ENCODE measurements at places on chromosomes 2 and 18.

DNA sequence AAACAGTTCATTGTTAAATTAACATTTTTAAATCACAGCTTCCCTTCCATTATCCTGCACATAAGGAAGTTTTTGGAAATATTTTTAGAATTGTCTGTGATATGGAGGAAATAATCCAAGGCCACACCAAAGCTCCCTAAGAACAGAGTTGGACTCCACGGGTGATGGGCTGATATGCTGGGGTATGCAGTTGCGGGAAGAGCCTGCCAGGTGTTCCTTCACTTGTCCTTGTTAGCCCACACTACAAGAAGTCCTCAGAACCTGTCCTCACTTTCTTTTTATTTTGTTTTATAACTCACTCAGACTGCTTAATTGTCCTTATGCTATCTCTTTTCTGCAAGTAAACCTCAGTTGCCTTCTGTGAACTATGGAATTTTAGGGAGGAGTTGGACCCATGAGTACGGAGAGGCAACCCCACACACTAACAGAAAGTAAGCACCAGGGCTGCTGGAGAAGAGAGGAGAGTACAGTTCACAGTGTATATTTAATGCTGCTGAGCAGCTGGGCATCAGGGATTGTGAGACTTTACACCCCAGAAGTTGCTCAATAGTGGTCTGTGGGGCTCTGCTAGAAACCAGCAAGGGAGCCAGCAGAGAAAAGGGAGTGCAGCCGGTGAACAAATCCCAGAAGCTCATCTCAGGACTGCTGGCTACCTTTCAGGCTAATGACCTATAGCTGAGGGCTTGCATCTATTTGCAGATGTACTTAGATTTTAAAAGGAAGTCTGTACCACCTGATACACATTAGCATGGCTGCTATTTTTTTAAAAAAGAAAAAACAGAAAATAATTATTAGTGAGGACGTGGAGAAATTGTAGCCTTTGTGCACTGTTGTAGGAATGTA lies 280.1 kb upstream of the STON1 start:
- DNase-seq = no peak

DNA sequence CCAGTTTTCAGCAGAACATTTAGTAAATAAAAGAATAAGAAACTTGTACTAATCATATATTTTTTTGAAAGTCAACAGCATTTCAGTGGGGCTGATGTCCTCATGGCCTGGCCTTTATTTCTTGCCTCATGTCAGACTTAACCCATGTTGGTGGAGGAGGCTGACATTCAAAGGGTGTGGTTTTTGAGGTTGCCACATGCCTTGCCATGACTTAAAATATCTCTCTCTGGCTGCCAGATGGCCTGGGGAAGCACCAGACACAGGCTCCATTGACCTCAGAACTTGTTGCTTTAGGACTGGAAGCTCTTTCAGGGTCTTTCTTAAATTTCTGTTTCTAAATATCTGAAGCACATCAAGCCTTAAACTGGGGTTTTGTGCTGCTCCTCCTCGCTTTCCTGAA lies 32.5 kb upstream of the CD28 start:
- DNase-seq = peak; percentile 17

GRCh38 chr2:234556848-234557573 lies 60.1 kb upstream of the ARL4C start:
- DNase-seq = no peak

DNA sequence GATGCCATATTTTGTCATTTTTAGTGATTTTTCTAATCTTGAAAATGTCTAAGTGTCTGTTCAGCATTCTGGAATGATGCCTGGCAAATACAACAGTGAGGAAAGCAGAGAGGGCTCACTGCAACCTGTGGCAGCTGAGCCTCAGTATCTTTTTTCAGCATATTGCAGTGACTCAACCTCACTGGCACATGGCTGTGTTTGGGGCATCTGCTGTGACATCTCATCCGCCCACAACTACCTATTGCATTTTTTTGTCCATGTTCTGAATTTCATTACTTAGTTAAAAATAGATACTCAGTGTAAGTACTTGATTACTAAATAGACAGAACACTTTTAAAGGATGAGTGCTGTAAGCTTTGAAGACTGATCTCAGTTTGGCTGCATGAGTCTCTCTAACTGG lies 10.7 kb downstream of the BABAM2 start:
- peak; percentile 70 for DNase-seq

DNA sequence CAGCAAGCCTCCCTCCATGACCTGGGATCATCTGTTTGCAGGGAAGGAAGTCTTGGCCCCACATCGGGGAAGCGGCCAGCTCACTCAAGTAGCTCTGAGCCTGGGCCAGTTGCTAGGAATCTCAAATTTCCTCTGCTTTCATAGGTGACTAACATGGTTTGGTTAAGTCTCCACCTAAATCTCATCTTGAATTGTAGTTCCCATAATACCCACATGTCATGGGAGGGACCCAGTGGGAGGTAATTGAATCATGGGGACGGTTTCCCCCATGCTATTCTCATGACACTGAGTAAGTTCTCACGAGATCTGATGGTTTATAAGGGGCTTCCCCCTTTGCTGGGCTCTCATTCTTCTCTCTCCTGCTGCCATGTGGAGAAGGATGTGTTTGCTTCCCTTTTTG lies 75.2 kb downstream of the LBH start:
- no peak for DNase-seq

- no peak for DNase-seq
These were observed 28.7 kb upstream of the C1D start for GRCh38 chr2:68091439-68092034.

- no peak for DNase-seq
These were observed 117.4 kb upstream of the RAB27B start for GRCh38 chr18:54710900-54711281.

DNA sequence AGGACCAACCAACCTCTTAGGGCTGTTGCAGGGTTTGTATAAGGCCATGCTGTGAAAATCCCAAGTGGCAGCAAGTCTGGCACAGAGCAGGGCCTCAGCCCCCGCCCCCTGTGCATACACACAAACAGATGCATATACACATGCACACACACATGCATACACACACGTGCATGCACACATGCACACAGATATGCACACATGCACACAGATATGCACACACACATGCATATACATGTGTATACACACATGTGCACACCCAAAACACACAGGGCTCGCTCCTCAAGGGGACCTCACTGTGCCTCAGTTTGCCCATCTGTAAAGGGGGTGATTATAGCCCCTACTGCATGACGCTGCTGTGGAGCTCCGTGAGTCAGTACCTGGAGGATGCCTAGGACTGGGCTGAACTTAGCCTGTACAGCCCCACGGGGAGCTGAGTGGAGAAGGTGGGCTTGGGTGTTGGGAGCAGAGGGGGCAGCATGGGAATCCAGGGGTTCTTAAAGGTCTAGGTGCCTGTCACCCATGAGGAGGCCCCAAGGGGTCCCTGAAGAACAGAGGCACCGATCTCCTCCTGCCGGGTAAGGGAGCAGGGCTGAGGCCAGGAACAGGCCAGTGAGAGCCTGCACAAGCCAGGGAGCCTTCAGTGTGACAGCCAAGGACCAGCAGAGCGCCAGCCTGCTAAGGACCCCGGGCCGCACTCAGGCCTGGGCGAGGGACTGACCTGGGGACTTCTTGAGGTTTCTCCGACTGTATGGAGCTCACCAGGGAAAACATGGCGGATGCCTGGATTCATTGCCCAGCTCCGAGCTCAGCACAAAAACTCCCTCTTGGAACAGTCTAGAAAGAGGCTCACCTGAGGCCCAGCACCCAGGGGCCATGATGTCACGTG lies 24.0 kb upstream of the ALPI start:
- no peak for DNase-seq

- no peak for DNase-seq
These were observed 8.5 kb downstream of the MEIS1 start for GRCh38 chr2:66443186-66443978.

DNA sequence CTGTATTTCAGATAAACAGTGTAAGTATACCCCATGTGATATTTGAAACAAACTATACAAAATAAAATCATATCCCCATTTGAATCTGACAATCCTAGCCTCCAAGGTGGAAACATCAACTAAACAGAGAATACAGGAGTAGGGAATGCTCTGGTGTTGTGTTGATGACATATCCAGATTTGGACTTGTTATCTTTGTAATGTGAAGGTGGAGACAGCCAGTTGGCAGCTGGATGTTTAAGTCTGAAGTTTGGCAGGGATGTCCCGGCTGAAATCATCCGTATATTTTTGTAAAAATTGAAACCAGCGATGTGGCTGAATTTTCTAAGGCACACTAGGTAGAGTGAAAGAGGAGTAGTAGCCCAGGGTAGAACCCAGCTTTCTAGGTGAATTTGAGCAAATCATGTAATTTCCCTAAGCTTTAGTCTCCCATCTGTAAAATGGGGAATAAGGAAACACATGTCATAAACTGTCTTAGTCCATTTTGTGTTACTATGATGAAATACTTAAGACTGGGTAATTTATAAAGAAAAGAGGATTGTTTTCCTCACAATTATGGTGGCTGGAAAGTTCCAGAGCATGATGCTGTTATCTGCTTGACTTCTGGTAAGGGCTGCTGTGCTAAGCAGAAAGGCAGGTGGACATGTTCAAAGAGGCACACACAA lies 246.6 kb upstream of the APCDD1 start:
- no peak for DNase-seq

GRCh38 chr18:3110034-3110752 lies 97.2 kb upstream of the LPIN2 start:
- no peak for DNase-seq

GRCh38 chr2:3461801-3462492 lies 57.4 kb downstream of the ADI1 start:
- DNase-seq = peak; percentile 81

GRCh38 chr2:40957508-40957907 lies 505.6 kb upstream of the SLC8A1 start:
- no peak for DNase-seq

DNA sequence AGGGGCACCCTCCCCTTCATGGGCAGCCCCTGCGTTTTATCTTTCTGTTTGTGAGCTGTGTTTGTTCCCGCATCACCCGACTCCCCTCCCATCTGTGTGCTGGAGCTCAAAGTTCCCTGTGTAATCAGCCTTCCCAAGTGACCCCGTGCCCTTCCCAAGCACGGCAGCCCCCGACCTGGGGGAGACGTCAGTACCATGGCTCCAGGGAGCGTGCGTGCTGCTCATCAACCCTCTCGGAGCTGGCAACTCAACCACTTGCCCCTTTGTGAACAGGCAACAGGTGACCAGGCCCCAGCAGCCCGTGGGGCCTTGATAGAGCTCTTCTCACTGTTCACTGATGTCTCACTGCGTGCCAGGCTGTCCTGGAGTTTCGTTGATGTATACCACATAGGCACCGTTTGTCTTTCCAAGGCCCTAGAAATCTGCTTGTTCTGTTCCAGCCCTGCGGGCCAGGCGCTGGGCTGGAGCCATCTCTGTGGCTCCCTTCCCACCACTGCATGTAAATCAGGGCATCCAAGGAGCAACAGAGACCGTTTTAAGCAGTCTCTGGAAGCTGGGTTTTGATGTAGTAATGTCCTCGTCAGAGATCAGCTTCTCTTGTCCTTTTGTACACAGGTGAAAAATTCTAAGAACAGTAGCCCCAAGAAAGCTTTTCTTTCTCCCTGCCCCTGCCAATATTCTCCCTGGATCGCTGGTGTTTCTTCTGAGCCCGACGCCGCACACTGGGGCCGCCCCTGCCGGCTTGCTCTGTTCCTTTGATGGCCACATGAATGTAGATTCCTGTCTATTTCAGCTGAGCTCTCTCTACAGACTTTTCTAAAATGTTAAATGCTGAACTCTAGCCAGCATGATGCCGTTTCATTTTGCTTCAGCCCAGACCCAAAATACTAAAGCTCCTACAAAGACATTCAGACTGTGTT lies 107.0 kb upstream of the PTPRM start:
- no peak for DNase-seq

DNA sequence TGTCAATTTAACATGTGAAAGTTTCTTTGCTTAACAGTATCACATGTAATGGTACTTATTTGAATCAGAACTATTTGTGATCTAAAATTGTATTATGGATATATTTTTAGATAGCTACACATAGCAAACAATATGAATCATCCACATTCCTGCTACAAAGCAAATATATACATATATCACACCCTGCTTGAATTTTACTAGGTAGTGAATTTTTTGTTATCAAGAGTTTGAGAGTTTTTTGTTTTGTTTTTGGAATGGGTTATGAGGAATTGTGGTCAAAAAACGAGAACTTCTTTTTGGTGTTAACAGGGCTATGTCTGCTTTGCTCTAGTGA lies 635.7 kb downstream of the NRXN1 start:
- DNase-seq = no peak

- peak; percentile 95 for DNase-seq
These were observed 9.8 kb downstream of the CAVIN2 start for GRCh38 chr2:191836853-191837769.

DNA sequence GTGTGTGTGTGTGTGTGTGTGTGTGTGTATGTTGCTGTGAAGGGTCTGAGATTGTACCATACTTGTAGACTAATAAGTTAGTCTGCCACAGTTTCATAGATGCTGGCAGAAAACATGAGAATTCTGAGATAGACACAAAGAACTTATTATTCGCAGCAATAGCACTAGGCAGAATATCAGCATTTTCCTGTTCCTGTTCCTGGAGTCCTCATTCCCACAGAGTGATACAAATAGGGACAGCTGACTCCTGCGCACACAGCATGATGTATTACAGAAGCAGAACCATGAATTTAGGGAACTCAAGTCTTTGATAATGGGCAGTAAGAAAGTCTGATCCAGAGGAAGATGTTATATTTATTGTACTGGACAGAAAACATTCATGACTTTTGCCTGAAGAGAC lies 1466.3 kb downstream of the DPP10 start:
- DNase-seq = no peak

- no peak for DNase-seq
These were observed 38.8 kb downstream of the AOX1 start for GRCh38 chr2:200624658-200625057.

GRCh38 chr2:70753902-70754301 lies 14.1 kb downstream of the ADD2 start:
- no peak for DNase-seq
